ENCODE measurements at places on chromosomes 16 and 17.

DNA sequence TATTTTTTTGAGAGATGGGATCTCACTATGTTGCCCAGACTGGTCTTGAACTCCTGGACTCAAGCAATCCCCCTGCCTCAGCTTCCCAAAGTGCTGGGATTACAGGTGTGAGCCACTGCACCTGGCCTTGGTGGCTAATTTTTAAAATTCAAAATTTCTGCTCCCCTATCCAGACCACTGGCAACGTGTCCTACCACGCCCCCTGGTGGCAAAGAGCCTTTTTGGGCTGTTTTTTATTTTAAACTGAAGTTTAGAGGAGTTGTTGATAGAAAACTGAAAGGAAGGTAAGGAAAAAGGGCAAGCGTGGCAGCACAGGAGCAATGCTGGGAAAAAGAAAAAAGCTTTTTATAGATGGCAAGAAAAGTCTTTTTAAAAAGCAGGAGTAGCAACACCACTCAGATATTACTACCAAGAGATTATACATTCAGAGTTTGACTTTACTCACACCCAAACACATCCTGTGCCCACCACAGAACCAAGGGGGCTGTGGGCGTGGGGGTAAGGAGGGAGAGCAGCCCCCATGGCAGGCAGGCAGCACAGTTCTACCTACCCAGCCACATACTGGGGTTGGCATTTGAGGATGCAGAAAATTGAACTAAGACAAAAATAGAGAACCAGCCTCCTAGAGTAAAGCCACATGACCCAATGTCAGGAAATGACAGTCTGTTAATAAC, 4.2 kb upstream of the MXRA7 start:
- DNase-seq = peak; percentile 58

- DNase-seq = no peak
Measured at GRCh38 chr17:37092071-37092470, 143.3 kb downstream of the AATF start.

DNA sequence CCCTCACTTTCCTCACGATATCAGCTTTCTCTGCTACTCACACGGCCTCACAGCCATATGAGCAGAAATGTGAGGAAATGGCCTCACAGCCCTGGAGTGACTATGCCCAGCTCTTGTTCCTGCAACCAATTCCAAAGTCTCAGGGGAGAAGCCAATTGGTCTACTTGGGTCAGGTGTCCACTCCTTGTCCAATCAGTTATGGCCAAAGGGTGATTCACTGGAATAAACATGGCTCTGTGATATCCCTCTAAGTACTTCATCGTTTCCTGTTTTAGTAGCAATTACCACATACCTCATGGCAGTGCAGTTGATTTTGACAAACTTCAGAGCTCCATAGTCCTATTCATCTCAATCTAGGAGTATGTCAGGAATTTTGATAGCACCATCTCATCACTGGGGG, 195.4 kb downstream of the KATNIP start:
- peak; percentile 46 for DNase-seq

DNA sequence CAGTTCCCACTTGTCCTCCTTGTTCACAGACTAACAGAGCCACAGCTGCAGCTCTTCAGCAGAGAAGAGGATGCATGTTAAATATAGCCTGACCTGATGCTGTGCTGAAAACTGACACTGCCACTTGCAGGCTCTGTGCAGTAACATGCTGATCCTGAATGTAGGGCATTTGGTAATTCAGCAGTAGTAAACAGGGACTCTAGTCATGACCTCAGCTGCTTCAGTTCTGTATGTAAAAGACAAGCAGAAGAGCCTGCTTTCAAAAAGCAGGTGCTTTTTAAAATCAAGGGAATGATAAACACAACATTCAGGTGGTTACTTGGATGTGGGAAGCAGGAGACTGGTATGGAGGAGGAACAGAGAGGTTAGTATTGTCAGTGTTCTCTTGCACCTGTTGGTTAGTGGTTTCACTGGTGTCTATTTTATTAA, 33.8 kb downstream of the ESRP2 start:
- no peak for DNase-seq

GRCh38 chr16:77317059-77317458, 117.8 kb downstream of the ADAMTS18 start:
- DNase-seq = no peak

GRCh38 chr17:49406421-49407061, 8.1 kb downstream of the PHB1 start:
- DNase-seq = no peak

DNA sequence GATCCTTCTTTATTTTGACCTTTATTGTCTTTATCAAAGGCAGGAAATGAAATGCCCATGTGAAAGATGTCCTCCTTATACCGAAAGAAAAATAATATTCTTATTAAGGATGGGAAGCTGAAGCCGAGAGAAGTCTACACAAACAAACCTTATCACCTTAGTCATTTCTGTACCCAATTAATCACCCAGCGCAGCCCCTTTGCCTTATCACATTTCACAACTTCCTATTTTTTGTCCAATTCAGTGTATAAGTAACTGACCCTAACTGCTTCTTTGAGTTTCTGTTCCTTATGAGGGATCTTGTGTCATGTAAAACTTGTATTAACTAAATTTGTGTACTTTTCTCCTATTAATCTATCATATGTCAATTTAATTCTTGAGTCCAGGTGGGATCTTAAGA, 16.4 kb upstream of the CCL23 start:
- DNase-seq = peak; percentile 83

DNA sequence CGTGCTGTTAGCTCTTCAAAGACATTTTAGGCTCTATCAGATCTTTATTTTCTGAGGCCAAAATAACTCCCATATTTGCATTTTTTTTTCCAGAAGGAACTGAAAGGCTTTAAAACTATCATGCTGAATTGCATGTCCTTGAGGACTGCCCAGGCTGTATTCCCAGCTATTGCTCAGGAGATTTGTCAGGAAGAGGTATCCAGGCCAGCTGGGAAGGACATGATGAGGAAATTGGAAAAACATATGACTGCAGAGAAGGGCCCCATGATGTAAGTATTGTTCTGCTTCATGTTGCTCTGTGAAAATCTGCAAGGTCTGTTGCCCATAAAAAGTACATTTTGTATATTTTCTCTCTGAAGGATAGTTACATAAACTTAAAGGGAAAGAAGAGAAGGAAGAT, 5.7 kb downstream of the CDC6 start:
- no peak for DNase-seq

GRCh38 chr16:87560428-87561199, 41.7 kb upstream of the JPH3 start:
- peak; percentile 59 for DNase-seq

Measured in NB4 (cell line).